ENCODE measurements at places on chromosomes 11 and 22.

- DNase-seq = no peak
Observed at GRCh38 chr22:47322854-47323253, 560.4 kb downstream of the TBC1D22A start.

- no peak for DNase-seq
Observed at GRCh38 chr11:77206264-77207018, 78.4 kb downstream of the MYO7A start.

DNA sequence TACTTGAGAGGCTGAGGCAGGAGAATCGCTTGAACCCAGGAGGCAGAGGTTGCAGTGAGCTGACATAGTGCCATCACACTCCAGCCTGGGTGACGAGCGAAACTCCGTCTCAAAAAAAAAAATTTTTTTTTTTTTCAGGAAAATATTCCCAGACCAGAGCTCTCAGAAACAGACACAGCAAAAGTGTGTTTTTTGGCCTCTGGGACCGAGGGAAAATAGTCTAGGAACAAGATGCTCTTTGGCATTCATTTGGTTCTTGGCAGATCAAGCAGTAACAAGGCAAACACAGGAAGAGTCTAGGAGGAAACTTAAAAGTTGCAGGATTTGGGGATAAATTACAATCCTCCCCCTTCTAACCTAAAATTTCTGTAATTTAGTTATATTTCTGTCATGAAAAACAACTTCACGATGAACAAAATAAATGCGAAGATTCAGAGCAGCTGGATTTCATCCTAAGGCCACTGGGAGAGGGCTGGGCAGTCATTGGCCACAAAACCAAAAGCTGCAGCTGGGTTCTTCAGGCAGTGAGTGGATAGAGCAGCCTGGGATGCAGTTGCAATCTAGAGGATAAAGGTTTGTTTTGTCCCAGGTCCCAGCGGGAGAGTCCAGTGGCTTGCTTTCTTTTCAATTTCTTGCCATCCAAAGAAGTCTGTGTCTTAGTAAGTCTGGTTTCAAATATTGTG lies 19.7 kb downstream of the ATG16L2 start:
- no peak for DNase-seq

GRCh38 chr11:115930886-115931547 lies 426.8 kb upstream of the CADM1 start:
- DNase-seq = no peak

DNA sequence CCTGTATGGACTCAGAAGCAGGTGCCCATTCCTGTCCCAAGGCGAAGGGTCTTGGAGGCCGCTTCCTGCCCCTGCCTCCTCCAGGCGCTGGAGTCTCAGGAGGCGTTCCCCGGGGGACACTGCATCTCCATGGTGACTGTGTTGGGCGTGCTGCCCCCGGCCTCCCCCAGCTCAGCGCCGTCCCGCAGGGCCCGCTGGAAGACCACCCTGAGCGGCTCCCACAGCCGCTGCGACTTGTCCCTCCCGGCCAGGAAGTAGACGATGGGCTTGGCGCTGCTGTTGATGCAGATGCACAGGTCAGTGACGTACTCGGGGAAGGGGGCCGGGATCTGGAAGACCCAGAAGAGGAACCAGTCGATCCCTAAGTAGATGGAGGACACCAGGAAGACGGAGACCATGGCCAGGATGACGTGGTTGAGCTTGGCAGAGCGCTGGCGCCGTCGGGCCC lies 7.8 kb downstream of the MRGPRF start:
- no peak for DNase-seq

DNA sequence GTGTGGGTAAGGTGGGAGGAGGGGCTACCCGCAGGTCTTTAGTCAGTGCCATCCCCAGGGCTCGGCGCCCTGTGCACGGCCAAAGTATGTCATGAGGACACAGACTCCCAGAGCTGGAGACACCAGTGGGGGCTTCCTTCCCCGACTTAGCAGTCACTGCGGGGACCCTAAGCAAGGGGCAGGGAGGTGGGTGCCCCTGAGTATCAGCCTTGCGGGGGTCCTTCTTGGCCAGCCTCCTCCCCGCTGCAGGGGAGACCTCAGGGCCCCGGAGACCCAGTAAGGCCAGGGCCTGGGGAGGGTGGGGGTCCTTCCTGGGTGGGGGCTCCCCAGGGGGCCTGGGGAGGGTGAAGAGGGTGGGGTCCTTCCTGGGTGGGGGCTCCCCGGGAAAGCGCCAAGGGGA lies 673.8 kb downstream of the BRD1 start:
- DNase-seq = no peak

GRCh38 chr11:83545494-83546260 lies 259.5 kb upstream of the CCDC90B start:
- no peak for DNase-seq

- DNase-seq = no peak
Observed at GRCh38 chr11:15560689-15561467, 446.2 kb downstream of the INSC start.

DNA sequence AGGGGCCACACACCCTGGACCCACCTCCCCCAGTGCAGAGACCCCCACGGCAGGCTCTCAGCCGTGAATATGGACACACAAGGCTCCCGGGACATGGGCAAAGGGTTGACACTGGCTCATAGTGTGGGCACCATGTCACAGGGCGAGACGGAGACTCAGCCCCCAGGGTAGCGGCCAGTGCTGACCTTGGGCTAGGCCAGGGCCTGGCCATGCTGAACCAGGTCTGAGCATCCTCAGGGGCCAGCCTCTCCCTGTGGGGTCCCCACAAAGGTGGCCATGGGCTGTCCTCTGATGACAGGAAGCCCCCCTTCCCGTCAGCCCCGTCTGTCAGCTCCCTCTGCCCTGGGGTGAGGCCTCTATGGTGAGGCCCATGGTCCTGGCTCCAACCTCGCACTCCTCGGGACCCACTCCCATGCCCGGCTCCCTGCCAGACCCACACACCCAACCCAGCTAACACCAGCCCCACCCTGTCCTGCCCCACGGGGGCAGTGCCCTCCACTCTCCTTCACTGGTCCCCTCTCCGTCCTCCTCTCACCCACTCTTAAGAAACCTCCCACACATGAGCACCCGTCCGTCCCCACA lies 19.0 kb upstream of the PRODH start:
- no peak for DNase-seq

DNA sequence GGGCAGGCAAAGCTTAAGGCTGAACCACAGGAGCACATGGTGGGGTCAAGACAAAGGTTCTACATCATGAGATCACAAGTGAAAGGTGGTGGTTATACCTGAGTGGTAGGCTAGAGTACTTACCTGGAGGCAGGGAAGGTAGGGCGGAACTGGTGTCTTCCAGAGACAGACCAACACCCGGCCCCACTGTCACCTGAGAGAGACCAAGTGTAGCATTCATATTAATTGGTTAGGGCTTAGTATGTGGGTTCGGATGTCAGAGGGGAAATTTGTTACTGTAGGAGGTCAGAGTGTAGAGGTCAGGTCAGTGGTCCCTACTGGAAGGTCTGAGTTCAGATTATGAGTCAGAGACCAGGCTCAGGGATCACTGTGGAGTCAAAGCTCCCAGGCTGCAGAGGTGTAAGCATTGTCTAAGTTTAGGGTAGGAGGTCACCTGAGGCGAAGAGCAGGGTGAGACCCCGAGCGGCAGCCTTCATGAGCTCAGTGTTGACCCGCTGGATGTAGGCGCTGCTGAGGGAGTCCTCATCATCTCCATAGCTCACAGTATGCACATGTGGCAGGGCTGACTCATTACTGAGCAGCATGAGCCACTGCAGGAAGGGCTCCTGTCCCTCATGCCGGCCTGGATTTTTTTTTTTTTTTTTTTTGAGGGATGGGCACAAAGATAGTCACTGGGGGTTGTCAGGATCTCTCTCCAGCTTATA lies 3.2 kb downstream of the TPP1 start:
- no peak for DNase-seq

DNA sequence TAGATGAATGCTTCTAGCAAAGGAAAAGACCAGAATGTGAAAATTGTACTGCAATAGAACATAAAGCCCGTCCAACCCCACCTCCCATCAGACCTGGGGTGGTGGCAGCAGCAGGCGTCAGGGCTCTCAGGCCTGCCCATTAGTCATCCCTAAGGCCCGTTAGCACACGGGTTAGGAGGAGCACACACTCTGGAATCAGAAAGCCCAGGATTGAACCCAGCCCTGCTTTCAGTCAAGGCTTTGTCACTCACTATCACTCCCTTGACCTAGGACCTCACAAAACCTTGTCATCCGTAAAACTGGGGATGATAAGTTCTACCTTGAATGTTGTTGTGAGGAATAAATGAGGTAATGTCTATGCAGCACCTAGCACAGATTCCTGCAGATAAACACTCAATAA lies 26.9 kb downstream of the MICAL3 start:
- DNase-seq = no peak

GRCh38 chr11:23674866-23675265 lies 814.6 kb upstream of the CCDC179 start:
- no peak for DNase-seq

DNA sequence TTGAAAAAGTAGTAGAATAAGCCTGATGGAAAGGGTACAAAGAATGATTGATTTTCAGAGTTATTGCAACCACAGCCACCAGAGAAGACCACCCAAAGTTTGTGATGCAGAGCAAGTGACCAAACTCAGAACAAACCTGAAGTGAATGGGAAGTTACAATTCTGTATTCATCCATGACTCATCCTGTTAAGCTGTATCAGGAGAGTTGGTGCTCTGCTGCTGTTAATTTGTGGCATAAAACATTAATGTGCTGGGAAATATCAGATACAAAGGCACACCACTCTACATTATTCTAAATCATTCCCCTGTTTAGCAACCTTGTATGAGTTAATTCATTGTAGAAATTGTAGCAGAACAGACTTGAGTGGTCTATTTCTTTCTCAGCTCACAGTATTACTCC lies 19.6 kb upstream of the PDGFD start:
- no peak for DNase-seq

DNA sequence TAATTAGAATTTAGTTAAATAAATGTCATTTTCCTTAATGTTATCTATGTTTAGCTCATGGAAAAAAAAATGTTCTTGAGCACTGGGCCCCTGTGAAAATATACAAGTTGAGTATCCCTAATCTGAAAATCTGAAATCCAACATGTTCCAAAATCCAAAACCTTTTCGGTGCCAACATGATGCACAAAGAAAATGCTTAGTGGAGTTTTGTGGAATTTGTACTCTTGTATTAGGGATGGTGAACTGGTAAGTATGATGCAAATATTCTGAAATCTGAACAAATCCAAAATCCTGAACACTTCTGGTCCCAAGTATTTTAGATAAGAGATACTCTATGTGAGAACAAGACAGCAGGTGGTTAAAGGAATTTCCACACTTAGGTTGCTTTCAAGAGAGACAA lies 44.5 kb downstream of the TCP11L1 start:
- DNase-seq = no peak

DNA sequence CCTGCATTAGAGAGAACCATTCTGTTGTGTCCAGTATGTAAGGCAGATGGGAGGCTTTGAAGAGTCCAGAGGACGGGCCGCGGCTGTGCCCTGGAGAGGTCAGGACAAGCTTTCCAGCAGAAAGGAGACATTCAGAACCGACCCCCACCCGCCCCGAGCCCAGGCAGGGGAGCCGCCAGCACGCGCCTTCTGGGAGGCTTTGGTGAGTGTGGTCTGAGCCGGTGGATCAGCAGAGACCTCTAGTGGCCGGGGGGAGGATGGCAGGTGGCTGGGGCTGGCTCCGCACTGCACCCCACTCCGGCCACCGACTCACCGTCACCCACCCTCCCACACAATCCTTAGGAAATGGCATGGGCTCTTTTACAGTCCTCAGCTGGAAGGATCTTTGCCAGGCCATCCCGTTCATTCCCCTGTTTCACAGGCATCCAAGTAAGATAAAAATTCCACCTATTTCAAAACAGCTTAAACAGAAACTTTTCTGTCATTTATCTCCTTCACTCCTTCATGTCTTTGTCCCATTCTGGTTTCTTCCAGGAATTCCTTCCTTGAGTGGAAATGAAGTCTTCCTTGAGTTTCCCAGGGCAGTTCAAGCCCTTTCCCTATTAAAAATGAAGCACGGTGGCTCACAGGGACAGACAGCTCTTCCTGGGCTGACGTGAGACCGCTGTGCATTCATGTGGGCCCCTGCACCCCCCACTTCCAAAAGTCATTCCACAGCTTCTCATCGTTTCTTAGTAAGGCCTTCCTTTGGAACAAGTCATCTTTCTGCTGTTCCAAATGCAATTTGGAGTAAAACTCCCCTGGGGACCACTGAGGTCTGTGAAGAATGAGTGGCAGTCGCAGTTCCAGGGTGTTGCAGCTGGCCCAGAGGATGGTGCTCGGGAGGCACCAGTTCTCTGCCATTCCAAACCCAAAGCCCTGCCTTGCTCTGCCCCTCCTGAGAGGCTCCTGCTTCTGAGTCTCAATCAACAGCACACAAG lies 91.0 kb downstream of the FEZ1 start:
- DNase-seq = peak; percentile 42

DNA sequence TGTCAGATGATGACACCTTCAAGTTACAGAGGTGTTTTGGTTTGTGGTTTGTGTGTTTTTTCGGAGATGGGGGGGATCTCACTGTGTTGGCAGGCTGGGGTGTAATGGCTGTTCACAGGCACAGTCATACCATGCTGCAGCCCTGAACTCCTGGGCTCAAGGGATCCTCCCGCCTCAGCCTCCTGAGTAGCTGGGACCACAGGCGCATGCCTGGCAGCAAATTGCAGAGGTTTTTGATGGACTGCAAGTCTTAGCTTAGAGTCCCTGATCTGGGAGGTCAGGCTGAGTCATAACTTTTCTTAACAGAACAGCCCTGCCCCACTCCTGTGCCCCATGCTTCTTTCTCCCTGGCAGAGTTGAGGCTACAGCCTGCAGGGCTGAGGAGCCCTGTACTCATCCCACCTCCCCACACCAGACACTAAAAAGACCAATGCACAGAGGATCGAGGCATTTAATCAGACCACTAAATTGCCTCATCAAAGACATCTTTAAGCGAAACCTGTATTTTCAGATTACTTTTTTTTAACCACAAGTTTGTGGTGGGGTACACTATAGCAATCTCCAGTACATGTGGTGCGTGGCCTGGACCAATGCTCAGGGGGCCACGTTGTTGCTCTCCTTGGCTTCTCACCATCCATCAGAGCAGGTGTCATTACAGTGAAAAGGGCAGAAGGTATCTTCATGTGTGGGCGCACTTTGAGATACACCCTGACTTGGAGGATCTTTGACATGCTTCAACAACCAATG lies 17.1 kb upstream of the ADORA2A start:
- DNase-seq = no peak

GRCh38 chr22:17336061-17336460 lies 33.2 kb upstream of the CECR2 start:
- no peak for DNase-seq

- DNase-seq = no peak
Observed at GRCh38 chr11:1845561-1846452, 7.0 kb downstream of the TNNI2 start.

- no peak for DNase-seq
Observed at GRCh38 chr22:23084453-23085350, 14.4 kb downstream of the GNAZ start.

GRCh38 chr11:73652046-73652730 lies 5.8 kb downstream of the PLEKHB1 start:
- DNase-seq = no peak

DNA sequence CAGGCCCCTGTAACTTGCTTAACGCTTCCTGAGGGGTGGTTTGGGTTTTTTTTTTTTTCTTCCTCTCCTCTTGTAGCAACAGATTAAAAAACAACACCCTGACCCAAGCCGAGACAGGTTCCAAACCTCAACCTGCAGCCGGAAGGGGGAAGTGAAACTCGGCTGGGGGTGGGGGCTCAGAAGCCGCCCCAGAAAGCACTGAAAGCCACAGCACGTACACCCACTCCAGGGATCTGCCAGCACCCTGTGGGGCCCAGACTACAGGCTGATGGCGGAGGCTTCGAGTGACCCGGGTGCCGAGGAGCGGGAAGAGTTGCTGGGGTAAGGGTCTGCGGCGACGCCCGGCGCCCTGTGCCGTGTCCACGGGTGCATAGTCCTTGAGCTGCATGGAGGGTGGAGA lies at the start of gene LSP1:
TSS of gene LSP1 (plus strand) at position 208 of the 400 bp plus-strand sequence. CDS start at position 269, 61 bp downstream.
- no peak for DNase-seq

Data from D721Med (cell line).